ENCODE measurements at places on chromosomes 2 and 18.

GRCh38 chr2:157473581-157473980 is 29.7 kb upstream of the CYTIP start:
- no peak for DNase-seq

DNA sequence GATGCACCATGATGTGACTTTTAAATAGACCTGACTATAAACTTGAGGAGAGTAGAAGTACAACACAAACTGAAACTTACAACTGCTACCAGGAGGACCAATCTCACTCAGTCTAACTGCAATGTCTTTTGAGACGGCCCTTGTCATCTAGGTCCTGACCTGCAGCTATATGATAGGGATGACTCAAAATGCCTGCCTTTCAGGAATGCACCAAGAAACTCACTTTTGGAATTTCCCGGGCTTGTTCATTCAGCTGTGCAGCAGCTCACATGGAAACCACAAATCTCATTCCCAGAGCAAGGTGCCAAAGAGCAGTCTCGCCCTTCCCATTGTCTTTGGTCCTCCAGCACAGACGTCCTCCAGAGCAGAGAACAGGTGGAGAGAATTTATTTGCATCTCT is 113.7 kb downstream of the SPOPL start:
- DNase-seq = peak; percentile 10

GRCh38 chr2:69817729-69818501 is 11.5 kb upstream of the GMCL1 start:
- no peak for DNase-seq

GRCh38 chr2:189153619-189154018 is 25.9 kb downstream of the COL5A2 start:
- DNase-seq = peak; percentile 72

DNA sequence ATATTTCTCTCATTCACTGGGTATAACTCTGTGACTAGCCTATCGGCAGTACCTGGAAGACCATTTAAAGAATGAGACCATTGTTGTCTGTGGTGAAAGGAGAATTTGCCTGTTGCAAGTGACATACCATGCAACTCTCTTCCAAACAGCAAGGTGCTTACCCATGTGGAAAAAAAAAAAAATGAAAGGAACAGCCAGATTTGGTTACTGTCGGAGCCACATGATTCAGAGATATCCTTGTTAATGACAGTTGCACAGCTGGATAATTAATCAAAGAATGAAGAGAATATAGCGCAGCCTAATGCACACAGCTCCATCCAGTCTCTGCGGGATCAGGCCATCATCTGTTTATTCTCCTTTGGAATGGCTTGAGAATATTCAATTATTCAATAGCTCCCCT is 141.8 kb downstream of the HRH4 start:
- no peak for DNase-seq

DNA sequence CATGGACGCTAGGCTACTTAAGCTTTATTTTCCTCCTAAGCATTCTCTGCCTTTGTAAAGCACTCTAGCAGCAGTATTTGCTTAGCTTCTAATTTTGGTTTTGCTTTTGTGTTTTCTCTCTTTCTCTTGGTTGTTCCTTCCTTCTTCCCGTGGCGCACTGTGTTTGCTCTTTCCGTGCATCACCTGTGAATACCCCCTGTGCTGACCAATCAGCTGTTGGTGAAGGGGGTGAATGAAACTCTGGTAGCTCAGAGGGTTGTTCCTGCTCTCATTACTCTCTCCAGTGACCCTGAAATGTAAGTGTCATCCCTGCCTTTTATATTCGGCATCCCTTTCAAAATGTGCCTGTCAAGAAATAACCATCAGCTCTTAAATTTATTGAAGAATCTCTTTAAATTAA is 45.5 kb upstream of the TNFRSF11A start:
- no peak for DNase-seq

DNA sequence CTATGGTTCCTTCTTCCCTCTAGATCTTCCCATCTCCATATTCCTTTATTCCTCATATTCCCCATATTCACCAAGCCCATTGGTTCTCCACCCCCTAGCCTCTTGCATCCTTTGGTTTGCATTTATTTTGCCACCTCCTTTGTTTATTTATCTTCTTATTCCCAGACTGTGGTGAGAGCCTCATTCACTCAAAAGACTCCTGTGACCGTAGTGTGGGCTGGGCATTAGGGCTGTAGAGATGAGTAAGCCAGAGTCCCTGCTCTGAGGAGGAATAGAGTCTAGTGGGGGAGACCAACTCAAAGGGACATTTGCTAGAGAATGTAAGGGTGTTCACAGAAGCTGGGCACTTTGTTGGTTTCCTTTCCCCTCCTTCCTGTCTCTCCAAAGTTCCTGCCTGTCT is 8.3 kb downstream of the ATG16L1 start:
- DNase-seq = no peak

GRCh38 chr18:4587204-4587603 is 132.1 kb upstream of the DLGAP1 start:
- DNase-seq = no peak

- DNase-seq = no peak
Observed at GRCh38 chr2:31247711-31248110, 13.8 kb downstream of the EHD3 start.

DNA sequence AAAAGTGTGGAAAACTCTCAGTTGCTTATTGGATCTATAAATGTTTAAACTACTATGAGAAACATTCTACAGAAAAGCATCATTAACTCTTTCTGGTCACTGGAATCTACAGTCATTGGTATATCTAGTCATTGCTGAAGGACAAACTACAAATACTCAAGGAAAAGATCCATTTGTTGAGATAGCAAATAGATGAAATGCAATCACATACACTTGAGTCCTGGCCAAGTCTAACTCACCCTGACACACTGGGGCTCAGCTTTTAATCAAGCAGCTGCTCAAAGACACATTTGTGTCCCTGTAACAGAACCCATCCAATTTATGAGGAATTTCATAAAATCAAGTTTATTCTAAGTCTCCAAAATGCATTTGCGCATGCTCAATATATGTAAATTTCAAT is 68.7 kb downstream of the CDH2 start:
- no peak for DNase-seq

GRCh38 chr2:137525132-137525531 is 439.1 kb upstream of the HNMT start:
- DNase-seq = no peak

DNA sequence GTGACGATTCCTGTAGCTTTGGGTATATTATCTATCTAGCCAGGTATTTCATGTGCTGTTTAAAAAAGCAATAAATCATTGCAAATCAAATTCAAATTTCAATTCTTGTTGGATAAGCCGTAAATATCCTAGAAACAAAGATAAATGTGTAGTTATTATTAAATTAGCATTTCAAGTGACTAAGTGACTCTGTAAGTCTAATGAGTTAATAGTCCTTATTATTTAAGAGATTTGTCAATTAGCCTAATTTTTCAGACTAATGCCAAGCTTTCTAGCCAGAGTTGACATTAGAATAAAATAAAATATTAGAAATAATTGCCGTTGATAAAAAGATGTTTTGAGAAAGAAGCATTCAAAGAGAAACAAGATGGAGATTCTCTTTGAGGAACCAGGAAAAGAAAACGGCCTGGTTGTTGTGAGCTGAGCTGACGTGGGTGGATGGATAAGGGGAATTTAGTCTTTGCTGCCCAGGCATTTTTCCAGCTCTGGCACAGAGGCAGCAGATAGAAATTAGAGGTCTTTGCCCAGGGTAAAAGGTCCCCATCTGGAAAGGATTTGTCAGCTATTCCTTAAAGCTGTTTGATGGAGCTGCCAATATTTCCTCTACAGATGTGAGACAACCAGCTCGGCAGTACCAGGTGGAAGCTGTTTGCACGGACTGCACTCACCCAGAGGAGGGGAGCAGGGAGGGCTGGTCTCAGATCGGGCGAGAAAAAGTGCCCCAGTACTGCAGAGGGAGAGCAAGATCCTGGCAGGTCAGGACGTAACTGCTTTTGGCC is 117.3 kb upstream of the SEC11C start:
- DNase-seq = peak; percentile 88

- DNase-seq = no peak
Observed at GRCh38 chr2:35783723-35784122, 571.9 kb upstream of the CRIM1 start.

GRCh38 chr2:206798000-206798399 is 32.6 kb downstream of the FASTKD2 start:
- DNase-seq = no peak

DNA sequence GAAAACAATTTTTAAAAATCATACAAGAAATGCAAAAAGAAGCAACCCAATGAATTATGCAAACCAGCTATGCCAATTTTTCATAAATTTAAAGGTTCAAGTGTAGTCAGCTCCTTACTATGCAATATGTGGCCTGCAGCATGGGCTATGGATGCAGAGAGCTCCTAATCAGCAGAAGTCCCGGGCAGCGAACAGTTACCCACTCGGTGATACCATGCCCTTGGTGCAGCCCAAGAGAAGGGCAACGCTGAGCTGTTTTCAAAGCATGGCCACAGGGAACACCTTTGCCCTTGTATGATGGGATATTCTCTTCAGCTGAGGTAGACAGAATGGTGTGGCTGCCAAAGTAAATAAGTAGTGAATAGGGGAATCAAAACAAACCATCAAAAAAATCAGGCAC is 17.3 kb upstream of the ARL5A start:
- DNase-seq = no peak

GRCh38 chr2:66890166-66890742 is 455.3 kb downstream of the MEIS1 start:
- DNase-seq = peak; percentile 65

DNA sequence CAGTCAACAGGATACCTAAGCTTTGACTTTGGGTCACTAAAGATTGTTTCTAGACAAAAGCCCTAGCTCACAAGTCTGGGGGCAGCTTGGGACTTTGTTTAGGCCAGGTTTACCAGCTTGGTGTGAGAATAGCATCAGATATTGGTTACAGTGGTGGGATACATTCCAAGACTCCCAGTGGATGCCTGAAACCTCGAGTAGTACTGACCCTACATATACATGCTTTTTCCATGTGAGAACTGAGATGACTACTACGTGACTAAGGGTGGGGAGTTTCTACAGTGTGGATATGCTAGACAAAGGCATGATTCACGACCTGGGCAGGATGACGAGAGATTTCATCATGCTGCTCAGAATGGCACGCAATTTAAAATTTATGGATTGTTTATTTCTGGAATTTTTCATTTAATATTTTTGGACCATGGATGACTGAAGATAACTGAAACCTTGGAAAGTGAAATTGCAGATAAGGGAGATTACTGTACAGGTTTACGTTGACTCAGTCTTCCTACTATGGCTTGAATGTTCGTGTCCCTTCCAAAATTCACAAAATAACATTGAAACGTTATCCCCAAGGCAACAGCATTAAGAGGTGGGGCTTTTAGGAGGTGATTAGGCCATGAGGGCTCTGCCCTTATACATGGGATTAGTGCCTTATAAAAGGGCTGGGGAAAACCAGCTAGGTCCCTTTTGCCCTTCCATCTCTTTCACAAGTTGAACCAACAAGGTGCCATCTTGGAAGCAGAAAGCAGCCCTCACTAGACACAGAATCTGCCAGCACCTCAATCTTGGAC is 50.2 kb upstream of the CTAGE1 start:
- peak; percentile 91 for DNase-seq

DNA sequence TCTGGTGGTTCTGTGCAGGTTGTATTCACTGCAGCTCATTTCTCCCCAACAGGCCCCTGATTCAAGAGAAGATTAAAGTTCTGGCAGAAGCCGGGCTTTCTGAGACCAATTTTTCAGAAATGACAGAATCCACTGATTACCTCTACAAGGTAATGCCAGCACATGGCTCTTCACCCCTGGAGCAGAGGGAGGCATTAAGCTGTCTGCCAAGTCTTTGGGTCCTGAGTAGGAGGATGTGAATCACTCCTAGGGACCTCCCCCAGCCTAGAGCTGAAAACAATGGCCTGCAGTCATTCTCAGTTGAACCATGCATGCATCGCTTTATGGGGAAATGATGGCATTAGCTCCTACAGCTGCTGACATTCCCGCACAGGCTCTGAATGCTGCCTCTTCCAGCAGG is 20.5 kb upstream of the RPL37A start:
- DNase-seq = peak; percentile 82

DNA sequence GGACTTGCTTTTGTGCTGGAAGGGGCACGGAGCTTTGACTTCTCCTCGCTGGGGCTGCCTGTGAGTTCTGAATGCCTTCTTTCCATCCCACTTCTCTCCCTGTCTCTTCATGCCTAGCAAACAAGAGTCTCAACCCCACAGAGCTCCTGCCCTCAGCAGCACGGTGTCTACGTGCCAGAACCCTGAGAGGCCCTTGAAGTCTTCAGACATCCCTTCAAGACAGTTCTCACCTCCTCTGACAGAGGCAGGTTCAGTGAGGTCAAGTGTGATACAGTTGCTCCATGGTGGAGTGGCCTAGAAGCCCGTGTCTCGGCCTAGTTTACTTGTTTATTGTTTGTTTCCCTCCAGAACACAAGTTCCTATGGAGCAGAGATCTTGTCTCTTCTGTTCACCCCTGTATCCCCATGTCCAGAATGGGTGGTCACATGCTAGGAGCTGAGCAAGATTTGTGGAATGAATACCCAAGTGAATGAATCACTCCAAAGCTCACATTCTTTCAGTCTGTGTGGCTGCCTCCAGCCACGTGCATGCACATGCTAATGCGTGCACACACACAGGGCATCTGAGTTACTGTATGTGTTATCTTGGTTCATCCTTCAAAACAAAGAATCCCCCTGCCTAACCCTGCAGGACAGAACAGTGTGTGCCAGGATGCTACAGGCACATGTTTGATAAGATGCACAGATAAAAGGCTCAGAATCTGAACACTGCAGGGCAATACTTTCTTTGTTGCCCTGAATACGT is 391.6 kb downstream of the NBAS start:
- peak; percentile 96 for DNase-seq

DNA sequence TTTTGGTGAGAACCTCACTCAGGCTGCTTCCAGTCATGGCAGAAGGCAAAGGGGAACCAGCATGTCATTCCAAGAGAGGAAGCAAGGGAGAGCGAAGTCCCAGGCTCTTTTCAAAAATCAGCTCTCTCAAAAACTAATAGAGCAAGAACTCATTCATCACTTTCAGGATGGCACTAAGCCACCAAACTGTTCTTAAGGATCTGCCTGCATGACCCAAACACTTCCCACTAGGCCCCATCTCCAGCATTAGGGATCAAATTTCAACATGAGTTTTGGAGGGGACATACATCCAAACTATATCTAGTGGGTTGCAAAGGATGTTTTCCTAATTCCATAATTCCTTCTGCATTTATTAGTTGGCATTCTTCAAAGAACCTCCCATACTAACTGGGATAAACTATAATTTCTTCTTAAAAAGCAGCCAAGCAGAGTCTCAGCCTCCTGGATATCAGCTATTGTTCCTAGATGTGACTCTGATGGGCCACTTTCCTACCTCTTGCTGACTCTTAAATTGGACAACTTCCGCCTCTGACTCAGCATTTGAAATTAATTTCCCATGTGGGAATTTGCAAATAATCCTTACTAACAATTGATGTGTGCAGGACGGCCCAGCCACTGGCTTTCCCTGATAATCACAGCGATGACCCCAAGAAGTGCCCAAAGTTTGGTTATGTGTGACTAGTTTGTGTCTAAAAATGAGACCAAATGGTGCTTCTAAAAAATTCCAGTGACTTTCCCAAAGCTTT is 5.5 kb upstream of the REV1 start:
- peak; percentile 5 for DNase-seq

GRCh38 chr2:191114403-191114886 is 36.3 kb downstream of the STAT4 start:
- peak; percentile 4 for DNase-seq
